Choroid plexus epithelial cell (primary cell): ENCODE measurements at places on chromosomes 5 and 9.
A peak's percentile ranks its signal among the peaks of the same experiment; 100 is the strongest.

- DNase-seq, result peak; percentile 61
These were observed 145.5 kb upstream of the MAP3K1 start for GRCh38 chr5:56669534-56670483.

GRCh38 chr5:138495351-138495750 lies 30.1 kb downstream of the EGR1 start:
- DNase-seq, result no peak

GRCh38 chr9:69746859-69747560 lies 12.8 kb downstream of the PTAR1 start:
- DNase-seq, result no peak

DNA sequence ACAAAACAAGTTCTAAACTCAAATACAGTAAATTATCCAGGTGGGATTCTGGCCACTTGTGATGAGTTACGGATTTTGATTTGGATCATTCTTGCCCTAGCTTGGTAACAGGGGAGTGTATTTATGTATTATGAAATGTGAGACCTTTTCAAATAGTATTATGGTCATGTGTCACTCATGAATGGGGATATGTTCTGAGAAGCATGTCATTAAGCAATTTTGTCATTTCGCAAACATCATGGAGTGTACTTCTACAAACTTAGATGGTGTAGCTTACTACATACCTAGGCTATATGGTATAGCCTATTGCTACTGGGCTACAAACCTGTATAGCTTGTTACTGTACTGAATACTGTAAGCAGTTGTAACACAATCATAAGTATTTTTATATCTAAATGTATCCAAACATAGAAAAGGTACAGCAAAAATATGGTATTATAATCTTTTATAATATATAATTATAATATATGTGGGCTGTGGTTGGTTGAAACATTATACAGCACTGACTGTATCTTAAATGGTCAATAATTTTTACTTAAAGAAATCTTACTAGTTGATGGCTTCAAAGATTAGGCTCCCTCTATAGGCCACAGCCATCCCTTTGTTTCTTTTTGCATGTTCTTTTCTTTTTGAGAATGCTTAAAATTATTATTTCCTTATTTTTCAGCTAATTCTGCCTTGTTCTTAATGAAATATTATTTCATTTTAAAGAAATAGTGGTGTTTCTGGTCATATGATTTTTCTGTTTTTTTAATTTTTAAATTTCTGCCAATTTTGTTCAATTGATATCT lies 128.4 kb downstream of the MAST4 start:
- peak; percentile 28 for DNase-seq

DNA sequence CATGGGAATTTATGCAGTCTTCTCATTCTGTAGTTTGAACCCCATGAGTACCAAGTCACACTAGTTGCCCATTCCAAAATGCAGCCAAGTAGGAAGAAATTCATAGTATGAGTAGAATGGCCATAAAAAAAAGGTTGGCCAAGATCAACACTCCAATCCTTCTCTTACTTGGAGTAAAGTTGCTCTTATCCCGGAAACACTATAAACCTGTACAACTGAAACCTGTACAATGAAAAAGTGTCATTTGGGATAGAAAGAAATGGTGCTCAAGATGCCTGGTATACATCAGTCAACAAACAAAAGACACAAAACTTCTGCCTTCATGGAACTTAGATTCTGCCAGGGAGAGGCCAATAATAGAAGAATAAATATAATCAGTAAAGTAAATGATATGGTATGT lies 325.0 kb downstream of the NFIB start:
- DNase-seq, result no peak
